T47D (cell line): ENCODE measurements at places on chromosomes 6 and 20.

GRCh38 chr6:136158387-136158821 lies 91.7 kb downstream of the MTFR2 start:
- no peak for DNase-seq

GRCh38 chr20:24507182-24507853 lies 37.9 kb downstream of the SYNDIG1 start:
- DNase-seq, result no peak

DNA sequence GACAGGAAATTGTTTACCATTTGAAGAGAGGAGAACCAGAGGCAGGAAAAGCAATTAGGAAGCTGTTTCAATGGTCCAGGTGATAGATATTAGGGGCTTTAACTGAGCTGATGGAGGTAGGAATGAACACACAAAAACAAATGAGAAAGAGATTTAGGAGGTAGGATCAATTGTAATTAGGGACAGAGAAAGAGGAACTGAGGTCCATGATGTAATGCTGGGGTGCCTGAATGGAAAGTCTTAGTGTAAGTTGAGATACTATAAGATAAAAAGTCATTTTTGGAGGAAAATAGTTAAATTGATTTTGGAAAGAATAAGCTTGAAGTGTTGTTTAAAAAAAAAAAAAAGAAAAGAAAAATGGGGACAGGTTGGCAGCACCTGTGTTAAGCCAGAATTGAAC lies 58.5 kb upstream of the B3GAT2 start:
- DNase-seq, result no peak

DNA sequence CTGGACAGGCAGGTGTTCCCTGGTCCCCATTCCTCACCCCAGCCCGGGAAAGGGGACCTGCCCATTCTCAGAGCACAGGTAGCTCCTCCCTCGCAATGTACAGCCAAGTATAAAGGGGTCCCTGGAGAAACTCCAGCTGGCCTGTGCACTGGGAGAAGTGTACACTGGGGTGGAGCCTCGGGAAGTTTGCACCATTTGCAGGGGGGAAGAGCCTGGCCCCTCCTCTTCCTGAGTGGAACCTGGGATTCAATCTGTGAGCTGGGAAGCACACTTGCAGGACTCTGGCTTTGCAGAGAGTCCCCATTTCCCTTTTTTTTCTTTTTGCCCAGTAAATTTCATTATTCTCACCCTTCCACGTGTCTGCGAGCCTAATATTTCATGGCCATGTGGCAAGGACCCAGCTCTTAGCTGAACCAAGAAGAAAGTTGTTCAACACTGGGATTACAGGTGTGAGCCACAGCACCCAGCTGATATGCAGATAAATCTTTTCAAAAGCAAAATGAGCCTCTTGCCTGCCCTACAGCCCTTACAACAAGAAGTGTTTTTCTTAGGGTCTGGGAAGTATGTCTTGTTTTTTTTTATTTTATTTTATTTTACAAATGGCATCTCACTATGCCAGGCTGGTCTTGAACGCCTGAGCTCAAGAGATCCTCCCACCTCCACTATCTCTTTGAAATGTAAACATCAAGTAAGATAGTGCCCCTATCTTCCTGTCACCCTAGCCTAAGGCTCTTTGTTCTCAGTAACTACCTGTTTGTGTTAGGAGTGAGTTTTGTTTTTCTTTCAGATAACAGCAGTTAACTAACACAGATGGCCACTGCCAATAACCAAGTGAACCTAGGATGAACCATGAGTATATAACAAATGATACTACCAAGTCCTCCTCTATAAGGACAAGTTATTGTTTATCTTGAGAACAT lies 9.3 kb upstream of the RNGTT start:
- no peak for DNase-seq

GRCh38 chr6:123306334-123306733 lies 310.3 kb downstream of the CLVS2 start:
- no peak for DNase-seq

DNA sequence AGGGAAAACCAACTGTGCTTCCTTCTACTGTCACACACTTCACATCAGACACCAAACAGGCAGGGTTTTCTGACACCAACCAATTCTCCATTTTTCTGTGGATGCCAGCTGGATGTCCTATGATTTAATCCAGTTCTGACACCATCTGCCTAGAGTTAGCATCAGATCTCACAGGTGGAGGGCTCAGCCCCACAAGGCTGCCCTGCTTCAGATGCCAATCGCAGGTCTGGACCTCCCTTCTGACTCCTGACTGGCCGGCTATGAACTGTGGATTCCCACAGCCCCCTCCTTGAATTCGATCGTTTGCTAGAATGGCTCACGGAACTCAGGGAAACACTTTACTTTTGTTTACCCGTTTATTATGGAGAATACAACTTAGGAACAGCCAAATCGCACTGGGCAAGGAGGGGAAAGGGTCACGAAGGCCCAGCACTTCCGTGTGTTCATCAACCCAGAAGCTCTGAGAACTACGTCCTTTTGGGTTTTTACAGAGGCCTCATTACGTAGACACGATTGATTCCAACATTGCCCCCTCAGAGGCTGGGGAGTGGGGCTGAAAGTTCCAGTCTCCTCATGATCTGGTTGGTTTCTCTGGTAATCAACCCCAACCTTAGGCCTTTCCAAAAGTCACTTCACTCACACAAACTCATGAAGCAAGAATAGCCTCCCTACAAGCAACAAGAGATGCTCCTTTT lies 25.4 kb upstream of the MAS1 start:
- DNase-seq, result no peak

GRCh38 chr6:125537090-125537489 lies 212.3 kb upstream of the HEY2 start:
- DNase-seq, result no peak
